ENCODE measurements at places on chromosomes 11 and 22.

- DNase-seq, result no peak
These were observed 251.2 kb downstream of the BRD1 start for GRCh38 chr22:49576241-49577141.

GRCh38 chr11:44333271-44334218 lies 23.6 kb upstream of the ALX4 start:
- no peak for DNase-seq

DNA sequence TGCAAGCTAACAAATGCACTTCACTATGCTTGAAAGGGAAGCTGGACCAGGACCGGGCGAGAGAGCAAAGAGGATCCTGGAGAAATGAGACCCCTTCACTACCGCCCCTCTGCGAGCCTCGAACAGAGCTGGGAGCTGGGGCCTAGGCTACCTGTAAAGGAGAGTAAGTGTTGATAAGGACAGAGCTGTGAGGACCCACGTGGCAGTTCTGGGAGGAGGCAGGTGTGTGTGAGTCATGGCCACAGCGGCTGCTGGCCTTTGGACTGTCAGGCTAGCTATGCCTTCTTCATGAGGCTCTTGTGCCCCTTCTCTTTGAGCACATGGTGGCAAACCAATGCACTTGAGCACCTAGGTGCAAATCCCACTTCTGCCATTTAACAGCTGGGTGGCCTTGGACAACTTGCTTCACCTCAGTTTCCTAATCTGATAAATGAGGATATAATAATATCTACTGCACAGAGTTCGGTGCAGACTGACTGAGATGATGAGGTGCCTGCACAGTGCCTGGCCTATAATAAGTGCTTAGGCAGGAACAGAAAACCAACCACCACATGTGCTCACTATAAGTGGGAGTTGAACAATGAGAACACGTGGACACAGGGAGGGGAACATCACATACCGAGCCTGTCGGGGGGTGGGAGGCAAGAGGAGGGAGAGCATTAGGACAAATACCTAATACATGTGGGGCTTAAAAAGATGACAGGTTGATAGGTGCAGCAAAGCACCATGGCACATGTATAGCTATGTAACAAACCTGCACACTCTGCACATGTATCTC lies 35.3 kb upstream of the KCNJ11 start:
- no peak for DNase-seq

DNA sequence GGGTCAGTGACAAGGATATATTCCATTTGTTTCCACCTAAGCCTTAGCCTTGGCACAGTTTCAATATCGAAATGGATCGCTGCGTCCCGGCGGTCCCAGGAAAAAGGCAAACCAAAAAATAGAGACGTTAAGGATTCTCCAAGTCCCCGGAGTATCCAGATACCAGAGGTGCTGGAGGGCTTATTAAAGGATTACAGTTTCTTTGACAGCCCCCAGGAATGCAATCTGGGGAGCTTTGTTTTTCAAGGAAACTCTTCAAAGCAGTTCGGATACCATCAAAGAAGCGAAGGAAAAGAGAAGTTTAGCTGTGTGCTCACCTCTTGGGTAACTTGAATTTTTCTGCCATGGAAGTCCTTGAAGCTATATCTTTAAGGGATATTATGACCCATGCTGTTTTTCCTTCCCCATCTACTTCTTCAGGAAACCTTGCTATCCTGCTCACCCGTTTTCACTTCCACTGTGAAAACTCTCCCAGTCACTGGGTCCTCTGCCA lies 600 bp upstream of the GPR83 start:
- no peak for DNase-seq

DNA sequence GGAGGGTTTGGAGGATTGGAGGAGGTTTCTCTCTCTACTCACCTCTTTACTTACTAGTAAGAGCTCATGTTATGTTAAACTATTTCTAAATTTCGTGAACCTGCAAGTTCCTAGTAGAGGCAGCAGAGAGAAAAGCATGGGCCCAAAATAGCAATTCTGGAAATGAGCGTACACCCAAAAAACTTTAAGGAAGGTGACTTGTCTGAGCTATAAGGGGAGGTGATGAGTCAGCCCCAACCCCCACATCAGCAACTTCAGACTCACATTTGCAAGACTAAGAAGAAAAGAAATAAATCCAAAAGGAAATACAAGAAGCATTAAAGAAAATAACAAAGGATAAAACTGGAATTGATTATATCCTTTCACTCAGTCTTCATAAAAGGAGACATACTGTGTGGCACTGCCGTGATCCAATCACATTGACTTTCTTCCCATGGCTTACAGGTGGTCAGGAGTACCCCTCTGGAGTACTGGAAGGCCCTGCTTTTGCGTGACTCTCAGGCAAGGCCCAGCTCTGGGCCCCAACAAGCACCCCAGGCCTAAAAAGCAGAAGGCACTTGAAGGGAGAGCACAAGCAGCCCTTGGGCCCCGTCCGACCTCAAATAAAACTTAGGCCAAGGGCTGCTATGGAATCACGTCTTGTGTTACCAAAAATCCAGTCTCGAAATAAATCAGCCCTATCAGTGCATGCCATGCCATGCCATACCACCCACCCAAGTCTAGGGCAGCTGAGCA lies 14.3 kb downstream of the PACSIN2 start:
- no peak for DNase-seq

DNA sequence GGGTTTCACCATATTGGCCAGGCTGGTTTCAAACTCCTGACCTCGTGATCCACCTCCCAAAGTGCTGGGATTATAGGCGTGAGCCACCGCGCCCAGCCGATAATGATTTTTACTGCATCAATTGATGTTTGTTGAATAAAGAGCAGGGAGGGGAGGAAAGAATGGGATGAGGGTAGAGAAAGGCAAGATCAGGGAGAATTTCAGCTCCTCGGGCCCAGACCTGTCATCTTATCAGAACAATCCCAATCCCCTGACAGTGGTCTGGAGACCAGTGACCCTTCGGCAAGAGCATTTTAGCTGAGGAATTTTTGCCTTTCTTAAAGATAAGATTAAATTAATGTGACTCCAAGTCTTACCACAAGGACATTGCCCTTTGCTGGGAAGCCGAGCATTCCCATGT lies 15.0 kb upstream of the ANO1 start:
- DNase-seq, result no peak
